Bronchial smooth muscle cell (primary cell): ENCODE measurements at places on chromosomes 5 and 9. TPM values are rescaled to one million over a fixed set of nuclear protein-coding genes. Genes with fewer than 3 reads are reported as not detected.

The ZNF782 gene
- 1.3 and 2.4 TPM in 2 replicates for total RNA-seq

The GABRA1 gene
- not detected in 2 replicates for total RNA-seq

The CNTNAP3 gene
- total RNA-seq, result 0.94 and 3.5 TPM in 2 replicates

The SVEP1 gene
- total RNA-seq, result 28.2 and 62.5 TPM in 2 replicates

The GFPT2 gene
- total RNA-seq, result 63.4 and 66.5 TPM in 2 replicates

The KIF12 gene
- not detected in 2 replicates for total RNA-seq

The TMC1 gene
- under 0.01 and 0.26 TPM in 2 replicates for total RNA-seq

The MEGF10 gene
- not detected in 2 replicates for total RNA-seq

The ZBTB34 gene
- total RNA-seq, result 4.1 and 5.8 TPM in 2 replicates

The SPATA31C1 gene
- not detected in 2 replicates for total RNA-seq

The PPIC gene
- 71.5 and 84.0 TPM in 2 replicates for total RNA-seq

The TAF11L10 gene
- total RNA-seq, result not detected in 2 replicates

The SPINK13 gene
- total RNA-seq, result not detected in 2 replicates

The QRFP gene
- total RNA-seq, result not detected in 2 replicates

The FBN2 gene
- 6.4 and 14.7 TPM in 2 replicates for total RNA-seq

The IRX2 gene
- total RNA-seq, result 3.3 and 4.3 TPM in 2 replicates

The HINT1 gene
- total RNA-seq, result 173 and 210 TPM in 2 replicates

The PMPCA gene
- total RNA-seq, result 30.7 and 36.9 TPM in 2 replicates

The SLC6A19 gene
- total RNA-seq, result not detected in 2 replicates

The TOR1A gene
- total RNA-seq, result 17.7 and 21.0 TPM in 2 replicates

The SIT1 gene
- 0.32 TPM in 1 of 2 replicates, not detected in the other for total RNA-seq

The RELL2 gene
- 0.77 and 1.4 TPM in 2 replicates for total RNA-seq

The CARTPT gene
- total RNA-seq, result not detected in 2 replicates

The GABBR2 gene
- 0.43 TPM in 1 of 2 replicates, not detected in the other for total RNA-seq

The CLIC3 gene
- 6.8 and 8.2 TPM in 2 replicates for total RNA-seq

The AKNA gene
- total RNA-seq, result 4.3 and 7.6 TPM in 2 replicates

The CDC20B gene
- total RNA-seq, result 0.09 TPM in 1 of 2 replicates, not detected in the other

The AQP3 gene
- 6.6 and 11.2 TPM in 2 replicates for total RNA-seq

The FOXD4L3 gene
- total RNA-seq, result not detected in 2 replicates

The CDH10 gene
- 0.32 TPM in 1 of 2 replicates, not detected in the other for total RNA-seq

The GPR150 gene
- total RNA-seq, result under 0.01 and 0.32 TPM in 2 replicates

The NUTM2G gene
- total RNA-seq, result under 0.01 TPM in 1 of 2 replicates, not detected in the other

The C9orf153 gene
- 0.09 and 0.32 TPM in 2 replicates for total RNA-seq

The SPAAR gene
- total RNA-seq, result under 0.01 and 0.17 TPM in 2 replicates

The TEX48 gene
- total RNA-seq, result not detected in 2 replicates

The OR1Q1 gene
- not detected in 2 replicates for total RNA-seq

The PRDM9 gene
- not detected in 2 replicates for total RNA-seq

The MAMDC4 gene
- 0.32 and 1.1 TPM in 2 replicates for total RNA-seq
